Activated naive CD4-positive, alpha-beta T cell treated with anti-CD3 and anti-CD28 coated beads for 36 hours (primary cell): ENCODE measurements at places on chromosomes 6 and 20. TPM values are rescaled to one million over a fixed set of nuclear protein-coding genes. Genes with fewer than 3 reads are reported as not detected.
A peak's percentile ranks its signal among the peaks of the same experiment; 100 is the strongest.

The TGIF2 gene
- total RNA-seq = 32.2 TPM

The GSTA2 gene
- not detected for total RNA-seq

The PNRC1 gene
- total RNA-seq = 110 TPM

The ZC3H12D gene
- 82.7 TPM for total RNA-seq

The SAPCD1 gene
- 9.8 TPM for total RNA-seq

The CYP24A1 gene
- total RNA-seq = not detected

- H3K4me1 ChIP-seq = no peaks in the 10 kb centered on the region
- no peaks in the 10 kb centered on the region for H3K36me3 ChIP-seq
- no peak overlapping the region for H3K27ac ChIP-seq
- no peak overlapping the region for H3K4me3 ChIP-seq
- DNase-seq = no peak
These were observed 8.7 kb upstream of the APCDD1L start for GRCh38 chr20:58523971-58524315.

DNA sequence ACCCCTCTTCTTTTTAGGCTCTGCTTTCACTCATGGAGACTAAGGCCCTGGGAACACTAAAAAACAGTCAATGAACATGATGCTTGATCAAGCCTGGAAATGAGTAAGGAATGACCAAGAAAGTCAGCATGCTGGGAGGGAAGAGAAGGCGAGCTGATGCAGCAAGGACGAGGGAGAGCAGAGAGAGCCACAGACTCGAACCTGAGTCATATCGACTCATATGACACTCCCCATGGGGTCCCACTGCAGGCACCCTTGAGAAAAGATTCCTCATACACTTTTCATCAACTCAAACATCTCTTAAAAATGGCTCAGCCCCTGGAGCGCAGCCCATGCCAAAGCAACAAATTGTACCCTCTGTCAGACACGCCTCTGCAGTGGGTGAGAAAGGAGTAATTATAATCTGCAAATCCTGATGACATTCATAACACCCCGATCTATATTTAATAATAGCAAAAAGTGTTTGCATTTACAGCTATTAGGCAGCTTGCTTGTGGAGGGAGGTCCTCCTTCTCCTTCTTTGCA, 127.2 kb downstream of the F13A1 start:
- H3K4me3 ChIP-seq = no peak overlapping the region
- no peaks in the 10 kb centered on the region for H3K4me1 ChIP-seq
- peaks cover 23% of the 10 kb centered on the region for H3K27me3 ChIP-seq
- H3K27ac ChIP-seq = no peak overlapping the region

DNA sequence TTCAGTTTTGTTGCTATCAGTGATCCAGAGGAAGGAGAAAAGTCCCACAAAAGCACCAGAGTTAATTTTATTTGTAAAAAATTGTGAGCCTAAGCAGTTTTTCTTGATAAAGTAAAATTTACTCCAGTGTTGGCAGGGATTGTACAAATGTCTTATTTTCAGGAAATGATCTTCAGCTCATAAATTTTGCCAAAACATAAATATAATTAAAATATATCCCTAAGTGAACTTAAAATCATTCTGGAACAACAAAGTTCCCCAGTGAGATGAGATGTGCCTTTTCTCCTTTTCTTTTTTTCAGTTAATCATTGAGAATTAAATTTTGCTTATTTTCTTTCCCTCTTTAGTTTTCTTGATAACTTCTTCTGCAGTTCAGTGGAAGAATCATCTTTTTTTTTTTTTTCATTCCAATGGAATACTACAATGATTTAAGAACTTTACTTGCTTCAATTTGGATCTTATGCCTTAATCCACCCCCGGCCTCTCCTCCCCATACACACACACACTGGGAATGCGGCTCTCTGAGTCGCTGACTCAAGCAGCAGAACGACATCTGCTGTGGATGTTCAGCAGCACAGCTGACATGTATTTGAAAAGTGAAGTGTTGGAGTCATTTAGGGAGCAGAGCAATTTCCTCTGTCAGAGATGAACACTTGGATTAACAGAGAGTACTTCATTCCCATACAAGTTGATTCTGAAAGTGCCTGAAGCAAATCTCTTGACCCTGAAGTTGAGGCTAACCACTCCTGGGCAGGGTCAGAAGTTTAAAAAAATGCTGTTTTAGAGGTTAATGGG, 27.7 kb upstream of the LAMA4 start:
- no peak for DNase-seq
- H3K4me3 ChIP-seq = no peak overlapping the region
- H3K36me3 ChIP-seq = no peaks in the 10 kb centered on the region
- no peak overlapping the region for H3K27ac ChIP-seq

DNA sequence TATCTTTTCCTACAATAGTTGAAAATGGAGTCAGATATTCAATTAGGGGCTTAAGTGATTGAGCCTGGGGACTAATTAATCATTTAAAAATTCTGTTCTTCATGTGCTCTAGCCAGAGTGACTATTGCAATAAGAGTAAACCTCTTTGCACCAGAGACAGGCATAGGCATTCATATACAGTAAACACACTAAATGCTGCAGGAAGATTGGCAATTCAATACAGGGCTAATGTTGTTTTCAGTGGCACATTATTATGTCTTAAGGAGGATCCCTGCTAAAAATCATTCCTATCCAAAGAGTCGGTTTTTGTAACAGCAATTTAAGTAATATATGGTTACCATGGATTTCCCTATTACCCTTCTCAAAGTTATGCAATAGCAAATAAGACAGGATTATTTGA, 1.2 kb downstream of the PDE7B start:
- H3K27ac ChIP-seq = no peak overlapping the region
- H3K4me3 ChIP-seq = no peak overlapping the region
- no peaks in the 10 kb centered on the region for H3K27me3 ChIP-seq
- no peaks in the 10 kb centered on the region for H3K36me3 ChIP-seq
- no peak for DNase-seq

DNA sequence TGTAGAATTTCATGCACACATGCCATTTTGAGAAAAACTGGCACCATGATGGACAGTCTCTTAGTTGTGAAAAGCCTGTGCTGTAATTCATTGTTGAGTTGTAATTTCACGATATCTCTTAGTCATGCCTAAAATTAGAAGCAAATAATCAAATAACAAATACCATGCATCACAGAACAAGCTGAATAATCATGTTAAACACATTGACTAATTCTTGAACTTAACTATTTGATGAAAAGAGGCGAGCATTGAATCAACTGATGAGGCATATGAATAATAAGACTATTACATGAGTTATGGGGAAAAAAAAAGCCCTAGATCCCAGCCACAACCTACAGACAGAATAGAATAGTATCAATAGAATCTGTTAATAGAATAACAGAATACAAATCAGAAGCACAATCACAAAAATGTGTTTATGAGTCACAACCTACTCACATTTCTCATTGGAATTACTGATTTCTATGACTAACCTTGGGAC, 14.2 kb upstream of the RNF217 start:
- no peak overlapping the region for H3K4me3 ChIP-seq
- H3K27me3 ChIP-seq = peaks cover 6% of the 10 kb centered on the region
- no peak overlapping the region for H3K27ac ChIP-seq
- H3K36me3 ChIP-seq = no peaks in the 10 kb centered on the region

- H3K36me3 ChIP-seq = peaks cover 3% of the 10 kb centered on the region
- peak; percentile 38 for DNase-seq
- peaks cover 34% of the 10 kb centered on the region for H3K27me3 ChIP-seq
- peaks cover 35% of the 10 kb centered on the region for H3K4me1 ChIP-seq
These were observed 1.5 kb downstream of the DLL1 start for GRCh38 chr6:170289180-170289931.

DNA sequence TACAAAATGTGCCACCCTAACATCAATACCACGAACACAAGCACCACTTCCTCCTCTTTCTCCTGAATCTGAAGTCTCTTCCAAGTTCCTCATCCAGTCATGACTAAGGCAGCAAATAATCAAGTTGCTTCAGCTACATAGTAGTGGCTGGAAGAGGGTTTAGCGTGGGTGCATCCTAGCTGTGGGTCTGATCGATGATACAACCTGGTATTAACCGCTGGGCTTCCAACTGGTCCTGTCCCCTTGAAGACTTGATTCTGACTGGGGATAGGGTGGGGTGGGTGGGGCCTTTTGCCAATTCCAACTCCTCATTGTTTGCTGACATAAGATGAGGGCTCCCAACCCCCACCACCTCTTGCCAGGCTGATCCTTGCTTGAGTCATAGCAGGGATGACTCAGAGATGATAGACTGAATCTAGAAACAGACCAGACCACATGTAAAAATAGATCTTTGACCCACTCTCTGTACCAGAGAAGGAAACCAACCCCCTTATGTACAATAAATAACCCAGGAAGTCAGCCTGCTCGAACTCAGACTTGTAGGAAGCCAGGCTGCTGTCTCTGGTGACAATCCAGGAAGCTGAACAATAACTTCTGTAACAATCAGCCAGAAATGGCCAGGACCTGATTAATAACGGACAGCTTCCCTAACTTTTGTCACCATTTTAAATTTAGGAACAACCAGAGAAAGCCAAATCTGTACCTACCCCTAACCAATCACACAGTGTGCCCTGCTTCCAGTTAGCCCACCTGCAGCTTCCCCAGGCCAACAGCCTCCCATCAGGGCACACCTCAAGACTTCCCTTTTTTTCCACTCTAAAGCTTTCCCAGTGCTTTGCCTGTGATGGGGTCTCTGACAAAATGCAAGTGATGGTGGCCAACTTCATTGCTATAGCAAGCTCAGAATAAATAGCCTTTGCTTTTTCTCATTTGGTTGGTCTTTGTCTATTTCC, 68.9 kb upstream of the FAM184A start:
- peaks cover 43% of the 10 kb centered on the region for H3K4me1 ChIP-seq
- peaks cover 6% of the 10 kb centered on the region for H3K27me3 ChIP-seq
- H3K36me3 ChIP-seq = no peaks in the 10 kb centered on the region

GRCh38 chr20:8212286-8212685, 80.2 kb downstream of the PLCB1 start:
- no peak overlapping the region for H3K27ac ChIP-seq
- no peaks in the 10 kb centered on the region for H3K36me3 ChIP-seq
- H3K27me3 ChIP-seq = peaks cover 1% of the 10 kb centered on the region
- no peak overlapping the region for H3K4me3 ChIP-seq
- peaks cover 26% of the 10 kb centered on the region for H3K4me1 ChIP-seq

DNA sequence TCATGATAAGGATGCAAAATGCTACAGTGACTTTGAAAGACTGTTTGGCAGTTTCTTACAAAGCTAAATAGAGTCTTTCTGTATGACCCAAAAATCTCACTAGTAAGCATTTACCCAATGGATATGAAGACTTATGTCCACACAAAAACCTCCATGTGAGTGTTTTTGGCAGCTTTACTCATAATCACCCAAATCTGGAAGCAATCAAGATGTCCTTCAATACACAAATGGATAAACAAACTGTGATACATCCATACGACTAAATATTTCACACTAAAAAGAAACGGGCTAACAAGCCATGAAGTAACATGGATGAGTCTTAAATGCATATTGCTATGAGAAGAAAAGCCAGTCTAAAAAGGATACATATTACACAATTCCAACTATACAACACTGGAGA, 117.2 kb downstream of the PDE10A start:
- no peaks in the 10 kb centered on the region for H3K36me3 ChIP-seq
- H3K27ac ChIP-seq = no peak overlapping the region

DNA sequence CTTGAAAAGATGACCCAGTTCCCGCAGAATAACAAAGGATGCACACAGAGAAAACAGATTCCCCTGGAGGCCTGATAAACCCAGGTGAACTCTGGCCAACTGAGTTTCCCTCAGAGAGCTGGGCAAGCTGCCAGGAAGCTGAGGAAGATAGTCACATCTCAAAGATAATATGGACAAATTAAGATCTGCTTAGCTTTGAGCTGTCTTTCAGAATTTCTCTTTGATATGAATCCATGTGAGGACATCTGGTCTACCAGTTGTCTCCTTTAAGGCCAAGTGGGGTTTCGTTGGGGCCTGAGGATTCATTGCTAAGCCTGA, 59.5 kb downstream of the ID4 start:
- H3K27me3 ChIP-seq = no peaks in the 10 kb centered on the region
- DNase-seq = no peak
- H3K4me1 ChIP-seq = no peaks in the 10 kb centered on the region
- H3K36me3 ChIP-seq = no peaks in the 10 kb centered on the region
- H3K4me3 ChIP-seq = no peak overlapping the region

GRCh38 chr6:112308476-112308875, 38.7 kb upstream of the RFPL4B start:
- H3K27me3 ChIP-seq = peaks cover 9% of the 10 kb centered on the region
- no peaks in the 10 kb centered on the region for H3K4me1 ChIP-seq
- H3K27ac ChIP-seq = no peak overlapping the region
- H3K4me3 ChIP-seq = no peak overlapping the region
- no peaks in the 10 kb centered on the region for H3K36me3 ChIP-seq

- H3K27me3 ChIP-seq = no peaks in the 10 kb centered on the region
- no peak overlapping the region for H3K4me3 ChIP-seq
- peaks cover under 1% of the 10 kb centered on the region for H3K36me3 ChIP-seq
- H3K27ac ChIP-seq = no peak overlapping the region
- H3K4me1 ChIP-seq = no peaks in the 10 kb centered on the region
These were observed 394.8 kb upstream of the NOX3 start for GRCh38 chr6:155850408-155850841.

GRCh38 chr20:22561965-22562577, 22.3 kb downstream of the FOXA2 start:
- DNase-seq = no peak
- peaks cover 64% of the 10 kb centered on the region for H3K27me3 ChIP-seq
- H3K36me3 ChIP-seq = no peaks in the 10 kb centered on the region
- no peak overlapping the region for H3K4me3 ChIP-seq

- H3K27me3 ChIP-seq = peaks cover 9% of the 10 kb centered on the region
- H3K4me1 ChIP-seq = peaks cover 7% of the 10 kb centered on the region
- no peak overlapping the region for H3K4me3 ChIP-seq
These were observed 12.9 kb upstream of the OCSTAMP start for GRCh38 chr20:46563170-46563859.

GRCh38 chr6:106270414-106270813, 55.1 kb downstream of the ATG5 start:
- peaks cover 29% of the 10 kb centered on the region for H3K36me3 ChIP-seq
- H3K4me3 ChIP-seq = no peak overlapping the region
- no peak for DNase-seq
- peaks cover 15% of the 10 kb centered on the region for H3K4me1 ChIP-seq

- H3K4me3 ChIP-seq = no peak overlapping the region
- peaks cover 2% of the 10 kb centered on the region for H3K4me1 ChIP-seq
- H3K36me3 ChIP-seq = no peaks in the 10 kb centered on the region
- no peaks in the 10 kb centered on the region for H3K27me3 ChIP-seq
- no peak overlapping the region for H3K27ac ChIP-seq
These were observed 5.1 kb upstream of the SLC2A12 start for GRCh38 chr6:134057478-134057877.

DNA sequence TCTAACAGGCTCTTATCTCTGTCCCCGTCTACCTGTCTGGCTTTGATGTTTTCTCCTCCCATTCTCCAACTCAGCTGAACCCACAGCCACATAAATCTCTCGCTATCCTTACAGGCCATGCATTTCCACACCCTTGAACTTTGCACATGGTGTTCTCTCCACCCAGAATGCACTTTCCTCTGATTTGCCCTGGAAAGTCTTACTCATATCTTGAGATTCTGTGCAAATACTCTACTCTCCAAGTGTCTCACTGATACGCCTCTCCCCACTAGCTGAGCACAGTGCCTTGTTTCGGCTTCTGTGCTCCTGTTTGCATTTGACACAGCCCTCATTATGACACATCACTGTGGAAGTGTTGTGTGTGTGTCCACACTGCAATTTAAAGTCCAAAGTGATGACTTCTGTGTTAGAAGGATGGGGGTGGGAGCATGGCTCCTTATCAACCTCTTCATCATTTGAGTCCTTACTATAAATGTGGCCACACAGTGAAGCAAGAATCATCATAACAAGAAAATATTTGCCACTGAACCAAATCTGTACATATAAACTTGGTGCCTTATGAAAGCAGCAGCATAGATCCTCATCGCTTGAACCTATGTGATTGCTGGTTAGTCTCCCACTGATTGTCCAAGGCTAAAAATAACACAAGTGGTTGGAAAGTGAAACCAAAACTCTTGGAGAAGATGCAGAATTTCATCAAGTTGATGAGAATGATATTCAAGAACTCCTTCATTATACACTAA, 5.5 kb upstream of the PRELID3B start:
- no peak for DNase-seq
- H3K4me3 ChIP-seq = no peak overlapping the region
- no peak overlapping the region for H3K27ac ChIP-seq
